Type B pancreatic cell (in vitro differentiated cells): ENCODE measurements at places on chromosomes 11 and 22. TPM values are rescaled to one million over a fixed set of nuclear protein-coding genes. Genes with fewer than 3 reads are reported as not detected.

The IGLL5 gene
- not detected in 2 replicates for total RNA-seq

The LSP1 gene
- 0.50 and 0.53 TPM in 2 replicates for total RNA-seq

The CDC45 gene
- total RNA-seq: 10.6 and 19.0 TPM in 2 replicates

The NAV2 gene
- 34.3 and 54.2 TPM in 2 replicates for total RNA-seq

DNA sequence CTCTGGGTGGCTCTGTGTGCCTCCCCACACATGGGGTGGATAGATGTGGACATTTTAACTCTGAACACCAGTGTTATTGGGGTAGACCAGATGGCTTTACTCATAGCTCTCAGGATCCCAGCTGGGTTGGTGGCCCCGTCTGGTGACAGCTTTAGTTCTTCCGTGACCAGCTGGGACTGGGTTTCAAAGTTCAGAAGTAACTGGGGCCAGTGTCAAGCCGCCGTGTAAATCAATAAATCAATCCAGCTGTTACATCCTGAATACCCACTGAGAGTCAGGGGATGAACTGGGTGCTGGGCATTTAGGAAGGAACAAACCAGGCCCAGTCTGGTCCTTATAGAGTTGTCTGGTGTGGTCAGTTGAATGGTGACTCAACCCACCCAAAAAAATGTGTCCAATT is 269.4 kb downstream of the CTTN start:
- peaks cover 4% of the 10 kb centered on the region for H3K4me1 ChIP-seq
- H3K4me3 ChIP-seq: no peak overlapping the region
- H3K27ac ChIP-seq: no peak overlapping the region
- H3K36me3 ChIP-seq: no peaks in the 10 kb centered on the region
- peaks cover 3% of the 10 kb centered on the region for H3K27me3 ChIP-seq

DNA sequence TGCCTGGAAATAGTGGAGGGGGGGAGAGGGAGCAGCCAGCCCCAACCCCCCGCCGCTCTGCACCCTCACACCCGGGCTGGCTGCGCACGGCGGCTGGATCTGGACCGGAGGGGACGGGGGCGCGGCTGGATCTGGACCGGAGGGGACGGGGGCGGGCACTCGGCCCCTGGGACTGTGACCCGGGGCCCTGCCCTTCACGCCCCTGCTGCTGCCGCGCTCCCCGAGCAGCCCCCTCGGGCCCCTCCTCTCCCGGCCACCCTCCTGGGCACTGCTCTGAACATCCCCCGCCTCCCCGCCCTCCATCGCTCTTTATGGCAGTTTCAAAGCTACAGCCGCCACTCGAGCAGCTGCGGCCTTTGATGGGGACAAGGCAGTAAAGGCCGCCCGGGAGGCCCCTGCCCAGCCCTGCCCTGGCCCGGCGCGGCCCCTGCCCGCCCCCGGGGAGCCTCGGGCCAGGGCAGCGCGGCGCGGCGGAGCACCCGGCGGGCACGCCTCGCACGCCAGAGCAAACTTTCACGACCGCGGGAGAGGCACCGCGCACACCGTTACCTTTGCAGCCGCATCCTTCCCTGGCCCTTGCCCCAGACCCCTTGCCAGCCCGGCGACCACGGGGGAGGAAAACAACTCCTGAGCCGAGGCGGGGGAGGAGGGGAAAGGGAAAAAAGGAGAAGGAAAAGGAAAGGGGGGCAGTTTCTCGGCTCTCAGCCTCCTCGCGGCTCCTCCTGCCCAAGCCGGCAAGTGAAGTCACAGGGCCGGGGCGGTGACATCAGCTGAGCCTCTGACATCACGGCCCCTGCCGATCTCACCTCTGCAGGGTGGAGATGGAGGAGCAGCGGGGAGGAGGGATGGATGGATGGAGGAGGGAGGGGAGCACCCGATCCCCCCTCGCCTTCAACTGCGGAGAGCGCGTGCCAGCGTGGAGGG is 13.1 kb upstream of the TCF20 start:
- DNase-seq: no peak
- no peaks in the 10 kb centered on the region for H3K36me3 ChIP-seq
- H3K4me3 ChIP-seq: peak overlapping the region; percentile 79

GRCh38 chr11:11588243-11588642 is 33.6 kb downstream of the GALNT18 start:
- DNase-seq: no peak
- H3K4me1 ChIP-seq: peaks cover 25% of the 10 kb centered on the region
- no peaks in the 10 kb centered on the region for H3K36me3 ChIP-seq

- H3K27me3 ChIP-seq: no peaks in the 10 kb centered on the region
- H3K36me3 ChIP-seq: peaks cover 11% of the 10 kb centered on the region
- H3K4me1 ChIP-seq: peaks cover 33% of the 10 kb centered on the region
- H3K4me3 ChIP-seq: no peak overlapping the region
- H3K27ac ChIP-seq: no peak overlapping the region
Observed at GRCh38 chr22:29102300-29102699, 29.5 kb downstream of the KREMEN1 start.

DNA sequence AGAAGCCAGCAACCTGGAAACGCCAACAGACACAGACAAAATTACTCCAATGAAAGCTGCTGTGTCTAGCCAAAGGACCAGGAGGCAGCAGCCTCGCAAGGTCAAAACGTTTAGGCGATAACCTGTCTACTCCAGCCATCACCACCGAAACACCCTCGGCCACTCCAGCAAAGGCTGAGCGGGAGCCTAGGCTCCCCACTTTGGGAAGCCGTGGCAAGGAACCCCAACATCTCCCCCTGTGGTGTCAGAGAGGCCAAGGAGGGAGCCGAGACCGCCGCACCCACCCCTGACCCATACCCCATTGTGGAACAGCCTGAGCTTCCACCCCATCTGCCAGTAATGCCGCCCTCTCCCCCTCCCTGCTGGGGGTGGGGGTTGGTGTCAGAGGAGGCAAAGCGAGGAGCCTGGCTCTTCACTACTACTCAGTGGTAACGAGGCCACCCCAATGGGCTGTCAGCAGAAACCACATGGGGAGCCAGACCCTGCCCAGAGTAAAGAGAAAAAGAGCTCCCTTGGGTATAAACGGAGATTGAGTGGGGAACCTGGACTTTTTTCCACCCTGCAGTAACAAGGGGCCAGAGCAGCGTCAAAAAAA is 33.9 kb upstream of the SEPTIN5 start:
- H3K36me3 ChIP-seq: no peaks in the 10 kb centered on the region
- H3K4me3 ChIP-seq: no peak overlapping the region
- no peaks in the 10 kb centered on the region for H3K27me3 ChIP-seq
- H3K4me1 ChIP-seq: peaks cover 8% of the 10 kb centered on the region
- DNase-seq: no peak

GRCh38 chr22:29720811-29721323 is 1.1 kb downstream of the CABP7 start:
- H3K4me3 ChIP-seq: no peak overlapping the region
- H3K4me1 ChIP-seq: peaks cover 7% of the 10 kb centered on the region
- H3K27ac ChIP-seq: no peak overlapping the region
- DNase-seq: no peak
- peaks cover 72% of the 10 kb centered on the region for H3K27me3 ChIP-seq
- no peaks in the 10 kb centered on the region for H3K36me3 ChIP-seq

DNA sequence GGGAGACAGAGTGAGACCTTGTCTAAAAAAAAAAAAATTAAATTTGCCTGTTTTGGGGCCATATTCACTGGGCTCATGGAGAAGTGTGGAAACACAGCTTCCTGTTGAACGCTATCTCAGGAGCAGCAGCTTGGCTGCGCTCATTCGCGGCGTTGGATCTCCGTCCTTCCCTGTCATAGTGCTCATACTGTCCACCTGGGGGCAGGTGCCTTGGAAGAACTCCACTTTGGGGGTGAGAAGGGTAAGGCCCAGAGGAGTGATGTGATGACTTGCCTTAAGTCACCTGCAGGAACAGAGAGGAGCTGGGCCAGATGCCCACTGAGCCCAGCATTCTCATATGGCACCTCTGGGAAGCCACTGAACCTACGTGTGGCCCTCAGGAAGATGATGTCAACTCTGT is 82.8 kb downstream of the CABIN1 start:
- H3K27me3 ChIP-seq: no peaks in the 10 kb centered on the region
- H3K4me3 ChIP-seq: no peak overlapping the region
